ENCODE measurements at places on chromosomes 7 and 10.

DNA sequence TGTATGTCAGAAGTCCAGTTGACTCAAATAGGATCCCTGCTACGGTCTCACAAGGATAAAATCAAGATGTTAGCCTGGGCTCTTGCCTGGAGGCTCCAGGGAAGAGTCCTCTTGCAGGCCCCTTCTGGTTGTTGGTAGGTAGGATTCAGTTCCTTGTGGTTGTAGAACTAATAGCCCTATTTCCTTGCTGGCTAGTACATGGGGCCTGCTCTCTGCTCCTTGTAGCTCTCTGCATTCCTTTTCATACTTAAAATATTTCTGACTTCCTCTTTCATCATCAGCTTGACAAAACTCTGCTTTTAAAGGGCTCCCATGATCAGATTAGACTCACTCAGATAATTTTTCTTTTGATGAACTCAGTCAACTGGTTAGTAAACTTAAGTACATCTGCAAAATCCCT is 756.7 kb downstream of the GATA3 start:
- no peak for DNase-seq

- no peak for DNase-seq
Measured at GRCh38 chr7:21771906-21772610, 173.6 kb downstream of the CDCA7L start.

DNA sequence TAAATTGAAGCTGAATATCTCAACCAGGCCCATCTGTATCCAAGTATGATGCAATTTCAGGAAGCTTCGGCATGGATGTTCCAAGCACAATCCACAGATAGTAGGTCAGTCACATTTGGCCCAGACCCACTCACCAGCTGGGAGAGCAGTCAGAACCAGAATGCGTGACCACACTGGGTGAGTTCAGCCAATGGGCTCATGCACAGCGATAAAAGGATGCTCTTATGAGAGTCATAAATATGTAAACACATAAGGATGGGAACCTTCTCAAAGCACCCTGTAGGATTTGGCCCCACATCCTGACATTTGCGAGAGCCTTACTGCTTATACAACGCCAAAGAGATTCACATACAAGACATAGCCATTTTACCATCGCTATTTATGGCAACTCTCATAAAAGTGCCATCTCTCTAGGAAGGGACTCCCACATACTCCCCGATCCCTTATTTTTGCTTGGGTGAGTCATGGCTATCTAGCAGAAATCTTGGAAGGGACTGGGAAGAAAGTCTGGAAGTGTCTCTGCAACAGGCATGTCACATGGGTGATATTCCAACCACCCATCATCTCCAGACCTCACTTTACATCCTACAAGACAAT is 3.0 kb downstream of the AFAP1L2 start:
- no peak for DNase-seq

GRCh38 chr10:103238506-103239252 is 7.0 kb upstream of the RPEL1 start:
- no peak for DNase-seq

GRCh38 chr10:122152544-122152943 is 118.6 kb upstream of the BTBD16 start:
- DNase-seq, result no peak

DNA sequence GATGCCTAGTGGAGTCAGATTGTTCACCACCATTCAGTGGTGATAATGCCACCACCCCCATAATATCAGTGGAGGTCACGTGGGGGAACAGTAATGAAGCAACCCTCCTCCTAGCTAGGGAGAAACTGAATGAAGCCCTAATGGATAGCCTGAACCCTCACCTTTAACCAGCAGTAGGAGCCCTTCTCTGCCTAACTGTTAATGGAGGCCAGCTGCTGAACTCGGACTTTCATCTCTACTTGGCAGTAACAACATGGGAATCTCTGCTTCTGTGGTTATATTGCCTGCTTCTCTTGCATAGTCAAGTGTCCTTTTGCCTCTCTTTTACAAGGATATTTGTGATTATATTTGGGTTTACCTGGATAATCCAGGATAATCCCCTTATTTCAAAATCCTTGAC is 1097.9 kb downstream of the REEP3 start:
- DNase-seq, result no peak

DNA sequence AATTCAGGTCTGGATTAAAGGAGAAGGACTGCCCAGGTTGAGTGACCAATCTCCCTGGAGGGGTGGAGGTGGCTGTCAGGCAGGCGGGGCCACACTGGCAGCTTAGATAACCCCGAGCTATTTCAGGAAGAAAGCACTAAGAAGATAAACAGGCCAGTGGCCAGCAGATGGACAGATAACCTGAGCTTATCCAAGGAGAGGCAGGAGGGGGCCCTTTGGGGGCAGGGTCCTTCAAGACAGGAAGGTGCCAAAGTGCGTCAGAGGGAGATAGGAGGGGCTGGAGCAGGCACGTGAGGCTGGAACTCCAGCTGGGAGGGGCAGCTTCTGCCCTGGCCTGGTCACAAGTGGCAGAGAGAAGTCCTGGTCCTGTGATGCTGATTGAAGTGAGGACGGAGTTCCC is 29.8 kb upstream of the PODXL start:
- no peak for DNase-seq

GRCh38 chr10:75544386-75544785 is 113.0 kb downstream of the LRMDA start:
- DNase-seq, result no peak

GRCh38 chr7:84117304-84117703 is 77.3 kb downstream of the SEMA3A start:
- DNase-seq, result no peak

DNA sequence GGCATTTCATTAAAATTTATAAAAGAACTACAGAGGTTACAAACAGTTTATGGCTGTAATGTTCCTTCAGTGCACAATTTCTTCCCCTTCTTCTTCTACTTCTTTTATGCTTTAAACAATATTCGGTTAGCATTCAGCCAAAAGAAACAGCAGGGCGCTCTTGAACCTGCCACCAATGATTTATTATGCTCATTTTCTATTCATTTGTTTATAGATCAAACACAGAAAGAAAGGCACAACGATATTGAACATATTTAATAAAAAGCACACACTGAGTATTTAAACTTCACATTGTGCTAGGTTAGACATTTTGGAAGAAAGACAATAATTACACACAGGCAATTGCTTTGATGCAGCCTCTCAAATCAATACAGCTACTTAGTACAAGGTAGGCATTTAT is 1025.8 kb upstream of the LRRN3 start:
- DNase-seq, result no peak

DNA sequence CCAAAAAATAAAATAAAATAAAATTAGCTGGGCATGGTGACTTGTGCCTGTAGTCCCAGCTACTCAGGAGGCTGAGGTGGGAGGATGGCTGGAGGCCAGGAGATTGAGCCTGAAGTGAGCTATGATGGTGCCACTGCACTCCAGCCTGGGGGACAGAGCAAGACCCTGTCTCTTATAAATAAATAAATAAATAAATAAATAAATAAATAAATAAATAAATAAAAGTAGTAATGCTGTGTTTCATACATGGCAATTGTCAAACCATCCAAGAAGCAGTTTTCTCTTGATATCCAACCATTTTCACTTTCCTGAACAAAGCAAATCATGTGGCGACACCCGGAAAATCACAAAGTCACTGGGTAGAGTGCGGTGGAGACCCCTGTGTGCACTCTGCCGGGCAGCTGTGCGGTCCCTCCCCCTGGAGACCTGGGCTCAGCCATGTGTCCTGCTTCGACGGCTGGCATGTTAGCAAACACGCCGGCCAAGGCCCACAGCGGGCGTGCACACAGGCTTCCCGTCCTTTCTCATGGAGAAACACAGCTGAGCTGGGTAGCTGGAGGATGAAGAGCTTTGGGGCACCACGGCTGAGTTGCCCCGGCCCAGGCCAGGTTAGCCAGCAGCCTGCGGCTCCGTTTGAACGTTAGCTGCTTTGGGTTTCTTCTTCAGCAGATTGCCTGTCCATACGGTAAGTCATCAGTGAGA is 22.3 kb upstream of the RNF32 start:
- DNase-seq, result no peak
